ENCODE measurements at places on chromosomes 13 and 19. TPM values are rescaled to one million over a fixed set of nuclear protein-coding genes. Genes with fewer than 3 reads are reported as not detected.

The CCDC124 gene
- total RNA-seq, result 16.1 TPM

The CDC16 gene
- total RNA-seq, result 43.1 TPM

The ZNF468 gene
- 27.1 TPM for total RNA-seq

The NDUFA7 gene
- total RNA-seq, result 14.7 TPM

The LILRA6 gene
- not detected for total RNA-seq

The PTPRS gene
- total RNA-seq, result 61.7 TPM

The CRX gene
- total RNA-seq, result not detected

The FXYD3 gene
- total RNA-seq, result not detected
